ENCODE measurements at places on chromosomes 11 and 22. TPM values are rescaled to one million over a fixed set of nuclear protein-coding genes. Genes with fewer than 3 reads are reported as not detected.
A peak's percentile ranks its signal among the peaks of the same experiment; 100 is the strongest.

GRCh38 chr22:40966726-40967085 is 15.5 kb downstream of the RBX1 start:
- no peaks in the 10 kb centered on the region for H3K27me3 ChIP-seq
- H3K4me1 ChIP-seq: no peaks in the 10 kb centered on the region
- no peak for DNase-seq
- H3K36me3 ChIP-seq: peaks cover 29% of the 10 kb centered on the region
- H3K4me3 ChIP-seq: no peak overlapping the region
- H3K27ac ChIP-seq: no peak overlapping the region

- no peaks in the 10 kb centered on the region for H3K27me3 ChIP-seq
- no peak overlapping the region for H3K4me3 ChIP-seq
- no peaks in the 10 kb centered on the region for H3K36me3 ChIP-seq
- H3K4me1 ChIP-seq: peaks cover 4% of the 10 kb centered on the region
- peak; percentile 84 for DNase-seq
- H3K27ac ChIP-seq: no peak overlapping the region
These were observed 20.3 kb downstream of the CLPB start for GRCh38 chr11:72413914-72414628.

Gene TIGD3
- total RNA-seq: 0.48 TPM

DNA sequence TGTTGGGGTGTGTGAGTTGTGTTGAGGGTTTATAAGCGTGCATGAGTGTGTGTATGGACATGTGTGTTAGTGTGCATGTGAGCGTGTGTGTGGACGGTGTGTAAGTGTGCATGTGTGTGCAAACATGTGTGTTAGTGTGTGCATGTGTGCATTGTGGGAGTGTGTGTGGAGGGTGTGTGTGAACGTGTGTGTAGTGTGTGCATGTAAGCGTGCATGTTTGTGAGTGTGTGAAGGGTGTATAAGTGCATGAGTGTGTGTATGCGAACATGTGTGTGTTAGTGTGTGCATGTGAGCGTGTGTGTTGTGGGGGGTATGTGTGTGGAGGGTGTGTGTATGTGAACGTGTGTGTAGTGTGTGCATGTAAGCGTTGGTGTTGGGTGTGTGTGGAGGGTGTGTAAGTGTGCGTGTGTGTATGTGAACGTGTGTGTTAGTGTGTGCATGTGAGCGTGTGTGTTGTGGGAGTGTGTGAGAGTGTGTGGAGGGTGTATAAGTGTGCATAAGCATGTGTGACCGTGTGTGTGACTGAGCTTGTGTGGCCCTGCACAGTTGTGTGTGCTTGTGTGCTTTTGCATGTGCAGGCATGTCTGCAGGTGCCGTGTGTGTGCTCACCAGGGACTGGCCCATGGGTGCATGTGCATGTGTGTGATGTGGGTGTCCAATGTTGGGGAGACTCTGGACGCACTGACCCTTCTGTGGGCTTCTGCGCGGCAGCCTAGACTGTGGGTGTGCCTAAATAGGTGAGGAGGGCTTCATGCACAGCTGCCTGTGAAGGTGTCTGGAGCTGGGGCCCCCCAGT is 866.2 kb downstream of the TBC1D22A start:
- no peak overlapping the region for H3K27ac ChIP-seq
- H3K27me3 ChIP-seq: no peaks in the 10 kb centered on the region
- no peaks in the 10 kb centered on the region for H3K4me1 ChIP-seq
- no peaks in the 10 kb centered on the region for H3K36me3 ChIP-seq

GRCh38 chr11:748007-748359 is 719 bp downstream of the TALDO1 start:
- H3K4me3 ChIP-seq: peak overlapping the region; percentile 90
- no peaks in the 10 kb centered on the region for H3K36me3 ChIP-seq
- H3K27ac ChIP-seq: peak overlapping the region; percentile 76
- H3K4me1 ChIP-seq: peaks cover 19% of the 10 kb centered on the region

DNA sequence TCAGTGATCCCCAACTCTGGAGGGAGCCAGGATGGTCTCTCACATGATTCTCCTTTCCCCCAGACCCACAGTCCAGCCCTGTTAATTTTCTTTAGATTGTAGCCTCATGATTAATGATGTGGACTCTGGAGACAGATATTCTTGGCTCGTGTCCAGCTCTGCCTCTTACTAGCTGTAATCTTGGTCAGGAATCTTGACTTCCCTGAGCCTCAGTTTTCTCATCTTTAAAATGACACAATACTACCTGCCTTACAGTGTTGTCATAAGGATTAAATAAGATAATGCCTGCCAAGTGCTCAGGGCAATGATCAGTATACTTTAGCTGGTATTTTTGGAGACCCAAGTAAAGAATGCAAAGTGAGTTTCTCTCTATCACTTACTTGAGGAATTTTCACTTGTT is 60.0 kb downstream of the SPECC1L start:
- H3K27ac ChIP-seq: no peak overlapping the region
- no peaks in the 10 kb centered on the region for H3K4me1 ChIP-seq
- no peak for DNase-seq
- peaks cover 7% of the 10 kb centered on the region for H3K36me3 ChIP-seq
- no peaks in the 10 kb centered on the region for H3K27me3 ChIP-seq
- H3K4me3 ChIP-seq: no peak overlapping the region

Gene APOBEC3F
- total RNA-seq: 7.0 TPM

Gene BDNF
- 0.40 TPM for total RNA-seq

Gene TTC36
- 0.66 TPM for total RNA-seq

GRCh38 chr11:1988667-1989317 is 8.8 kb downstream of the H19 start:
- no peak overlapping the region for H3K4me3 ChIP-seq
- no peaks in the 10 kb centered on the region for H3K27me3 ChIP-seq
- no peaks in the 10 kb centered on the region for H3K36me3 ChIP-seq
- no peak for DNase-seq
- no peaks in the 10 kb centered on the region for H3K4me1 ChIP-seq

- no peak for DNase-seq
- no peaks in the 10 kb centered on the region for H3K27me3 ChIP-seq
- no peak overlapping the region for H3K27ac ChIP-seq
These were observed 309.5 kb downstream of the CADM1 start for GRCh38 chr11:115194802-115195110.

- H3K27me3 ChIP-seq: no peaks in the 10 kb centered on the region
- no peak overlapping the region for H3K27ac ChIP-seq
- H3K36me3 ChIP-seq: no peaks in the 10 kb centered on the region
- H3K4me3 ChIP-seq: no peak overlapping the region
- no peak for DNase-seq
These were observed 630.2 kb upstream of the LUZP2 start for GRCh38 chr11:23866641-23867040.

DNA sequence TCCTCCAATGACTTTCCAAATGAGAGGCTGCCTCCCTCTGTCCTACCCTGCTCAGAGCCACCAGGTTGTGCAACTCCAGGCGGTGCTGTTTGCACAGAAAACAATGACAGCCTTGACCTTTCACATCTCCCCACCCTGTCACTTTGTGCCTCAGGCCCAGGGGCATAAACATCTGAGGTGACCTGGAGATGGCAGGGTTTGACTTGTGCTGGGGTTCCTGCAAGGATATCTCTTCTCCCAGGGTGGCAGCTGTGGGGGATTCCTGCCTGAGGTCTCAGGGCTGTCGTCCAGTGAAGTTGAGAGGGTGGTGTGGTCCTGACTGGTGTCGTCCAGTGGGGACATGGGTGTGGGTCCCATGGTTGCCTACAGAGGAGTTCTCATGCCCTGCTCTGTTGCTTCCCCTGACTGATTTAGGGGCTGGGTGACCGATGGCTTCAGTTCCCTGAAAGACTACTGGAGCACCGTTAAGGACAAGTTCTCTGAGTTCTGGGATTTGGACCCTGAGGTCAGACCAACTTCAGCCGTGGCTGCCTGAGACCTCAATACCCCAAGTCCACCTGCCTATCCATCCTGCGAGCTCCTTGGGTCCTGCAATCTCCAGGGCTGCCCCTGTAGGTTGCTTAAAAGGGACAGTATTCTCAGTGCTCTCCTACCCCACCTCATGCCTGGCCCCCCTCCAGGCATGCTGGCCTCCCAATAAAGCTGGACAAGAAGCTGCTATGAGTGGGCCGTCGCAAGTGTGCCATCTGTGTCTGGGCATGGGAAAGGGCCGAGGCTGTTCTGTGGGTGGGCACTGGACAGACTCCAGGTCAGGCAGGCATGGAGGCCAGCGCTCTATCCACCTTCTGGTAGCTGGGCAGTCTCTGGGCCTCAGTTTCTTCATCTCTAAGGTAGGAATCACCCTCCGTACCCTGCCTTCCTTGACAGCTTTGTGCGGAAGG is 2.9 kb downstream of the APOC3 start:
- no peak overlapping the region for H3K27ac ChIP-seq
- H3K27me3 ChIP-seq: no peaks in the 10 kb centered on the region
- H3K4me1 ChIP-seq: peaks cover 5% of the 10 kb centered on the region
- no peak for DNase-seq
- H3K4me3 ChIP-seq: no peak overlapping the region
- no peaks in the 10 kb centered on the region for H3K36me3 ChIP-seq

GRCh38 chr22:27648074-27648473 is 153.5 kb downstream of the MN1 start:
- no peak overlapping the region for H3K4me3 ChIP-seq
- no peaks in the 10 kb centered on the region for H3K4me1 ChIP-seq
- H3K27me3 ChIP-seq: no peaks in the 10 kb centered on the region
- H3K27ac ChIP-seq: no peak overlapping the region

- peaks cover 40% of the 10 kb centered on the region for H3K4me1 ChIP-seq
- no peak overlapping the region for H3K27ac ChIP-seq
- DNase-seq: peak; percentile 46
- no peak overlapping the region for H3K4me3 ChIP-seq
- H3K27me3 ChIP-seq: no peaks in the 10 kb centered on the region
These were observed 2.4 kb downstream of the LTBP3 start for GRCh38 chr11:65555693-65556231.

- no peaks in the 10 kb centered on the region for H3K4me1 ChIP-seq
- no peak overlapping the region for H3K4me3 ChIP-seq
- no peaks in the 10 kb centered on the region for H3K27me3 ChIP-seq
These were observed 2.1 kb upstream of the LRRC55 start for GRCh38 chr11:57179681-57180080.

DNA sequence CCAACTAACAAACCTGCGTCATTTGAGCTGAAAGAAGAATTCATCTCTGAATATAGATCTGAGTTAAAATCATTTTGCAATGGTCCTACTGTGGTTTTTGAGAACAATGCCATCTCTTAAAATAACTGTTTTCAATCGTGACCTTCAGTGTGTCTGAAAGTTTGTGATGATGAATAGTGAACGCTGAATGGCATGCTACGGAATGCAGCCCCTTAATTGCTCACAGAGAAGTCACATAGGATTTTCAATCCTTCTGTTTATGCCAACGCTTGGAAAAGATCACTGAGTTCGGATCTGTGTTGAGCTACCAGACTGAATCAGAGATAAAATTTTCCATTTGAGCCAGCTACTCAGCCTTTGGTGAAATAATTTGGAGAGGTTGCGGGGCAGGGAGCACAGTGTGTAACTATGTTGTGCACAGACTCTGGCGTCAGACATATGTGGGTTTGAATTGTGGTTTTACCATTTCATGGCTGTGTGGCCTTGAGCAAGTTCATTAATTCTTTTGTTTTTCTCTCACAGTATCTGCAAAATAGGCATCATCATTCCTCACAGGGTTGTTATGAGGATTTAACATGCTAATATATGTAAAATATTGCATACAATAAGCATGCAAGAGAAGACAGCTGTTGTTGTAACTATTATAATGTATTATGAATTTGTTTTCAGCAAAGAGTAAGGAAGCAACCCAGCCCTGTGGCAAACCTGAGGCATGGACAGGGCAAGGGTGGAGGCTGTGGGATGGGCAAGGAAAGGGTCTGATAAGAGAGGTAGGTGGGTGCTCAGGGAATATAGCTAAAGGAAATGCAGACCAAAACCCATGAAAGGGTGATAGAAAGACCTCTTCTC is 679.9 kb downstream of the KCNA4 start:
- H3K27me3 ChIP-seq: no peaks in the 10 kb centered on the region
- no peaks in the 10 kb centered on the region for H3K4me1 ChIP-seq
- DNase-seq: no peak
- no peaks in the 10 kb centered on the region for H3K36me3 ChIP-seq
- no peak overlapping the region for H3K4me3 ChIP-seq
- no peak overlapping the region for H3K27ac ChIP-seq

Gene PGA5
- total RNA-seq: not detected

Gene RFPL2
- total RNA-seq: not detected

GRCh38 chr11:57482782-57483561 is 22.6 kb downstream of the RTN4RL2 start:
- DNase-seq: no peak
- no peaks in the 10 kb centered on the region for H3K36me3 ChIP-seq
- H3K4me3 ChIP-seq: peak overlapping the region; percentile 19
- peaks cover 4% of the 10 kb centered on the region for H3K4me1 ChIP-seq

- no peaks in the 10 kb centered on the region for H3K27me3 ChIP-seq
- H3K36me3 ChIP-seq: no peaks in the 10 kb centered on the region
These were observed 33.1 kb upstream of the ASPHD2 start for GRCh38 chr22:26395926-26396325.

- no peak overlapping the region for H3K4me3 ChIP-seq
- H3K27ac ChIP-seq: no peak overlapping the region
- no peaks in the 10 kb centered on the region for H3K4me1 ChIP-seq
- no peaks in the 10 kb centered on the region for H3K36me3 ChIP-seq
- no peak for DNase-seq
- peaks cover 8% of the 10 kb centered on the region for H3K27me3 ChIP-seq
These were observed 3.2 kb downstream of the TH start for GRCh38 chr11:2168286-2169004.

- no peaks in the 10 kb centered on the region for H3K4me1 ChIP-seq
- DNase-seq: no peak
- no peaks in the 10 kb centered on the region for H3K36me3 ChIP-seq
- H3K27me3 ChIP-seq: no peaks in the 10 kb centered on the region
- no peak overlapping the region for H3K27ac ChIP-seq
- no peak overlapping the region for H3K4me3 ChIP-seq
These were observed 33.9 kb downstream of the CNTF start for GRCh38 chr11:58656348-58656747.

GRCh38 chr22:20792221-20792965 is 18.5 kb downstream of the SERPIND1 start:
- H3K27ac ChIP-seq: no peak overlapping the region
- no peak for DNase-seq
- no peak overlapping the region for H3K4me3 ChIP-seq
- no peaks in the 10 kb centered on the region for H3K27me3 ChIP-seq

- no peaks in the 10 kb centered on the region for H3K4me1 ChIP-seq
- H3K36me3 ChIP-seq: no peaks in the 10 kb centered on the region
- DNase-seq: no peak
- H3K4me3 ChIP-seq: no peak overlapping the region
- no peaks in the 10 kb centered on the region for H3K27me3 ChIP-seq
These were observed 156.4 kb downstream of the ATG16L2 start for GRCh38 chr11:72970557-72971118.
